ENCODE measurements at places on chromosomes 7 and 10.

- no peak for DNase-seq
These were observed 1028.6 kb downstream of the CNTNAP2 start for GRCh38 chr7:147145194-147145593.

- no peak for DNase-seq
These were observed 34.3 kb downstream of the MAPK8 start for GRCh38 chr10:48340734-48341133.

- no peak for DNase-seq
These were observed 582.4 kb upstream of the FOXK1 start for GRCh38 chr7:4099651-4100050.

DNA sequence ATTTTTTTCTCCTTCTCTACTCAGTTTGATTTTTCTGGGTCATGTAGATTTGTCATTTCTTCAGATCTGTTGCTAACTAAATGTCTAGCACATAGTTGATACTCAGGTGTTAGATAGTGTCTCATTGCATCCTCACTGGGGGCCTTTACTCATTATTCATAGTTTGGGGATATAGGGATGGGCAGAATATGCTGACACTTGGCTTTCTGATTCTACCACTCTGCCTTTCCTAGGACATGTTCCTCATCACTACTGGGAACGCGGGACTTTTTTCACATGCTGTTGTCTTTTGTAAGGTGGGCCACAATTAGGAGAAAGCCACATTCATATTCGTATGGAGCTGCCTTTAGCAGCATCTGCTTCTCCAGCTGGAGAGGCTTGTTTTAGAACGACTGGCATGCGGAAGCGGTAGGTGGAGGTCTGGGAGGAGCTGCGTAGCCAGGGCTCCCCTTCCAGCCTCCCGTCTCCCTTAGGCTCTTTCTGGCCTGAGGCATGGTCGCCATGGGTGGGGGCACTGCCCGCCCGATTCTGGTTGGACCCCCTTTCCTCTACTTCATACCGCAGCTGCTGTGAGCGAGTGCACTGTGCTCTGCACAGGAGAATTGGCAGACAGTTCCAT is 78.8 kb downstream of the SND1 start:
- DNase-seq, result no peak

- peak; percentile 35 for DNase-seq
These were observed 88.2 kb downstream of the ELFN1 start for GRCh38 chr7:1758028-1758858.
